ENCODE measurements at places on chromosomes 13 and 19.

DNA sequence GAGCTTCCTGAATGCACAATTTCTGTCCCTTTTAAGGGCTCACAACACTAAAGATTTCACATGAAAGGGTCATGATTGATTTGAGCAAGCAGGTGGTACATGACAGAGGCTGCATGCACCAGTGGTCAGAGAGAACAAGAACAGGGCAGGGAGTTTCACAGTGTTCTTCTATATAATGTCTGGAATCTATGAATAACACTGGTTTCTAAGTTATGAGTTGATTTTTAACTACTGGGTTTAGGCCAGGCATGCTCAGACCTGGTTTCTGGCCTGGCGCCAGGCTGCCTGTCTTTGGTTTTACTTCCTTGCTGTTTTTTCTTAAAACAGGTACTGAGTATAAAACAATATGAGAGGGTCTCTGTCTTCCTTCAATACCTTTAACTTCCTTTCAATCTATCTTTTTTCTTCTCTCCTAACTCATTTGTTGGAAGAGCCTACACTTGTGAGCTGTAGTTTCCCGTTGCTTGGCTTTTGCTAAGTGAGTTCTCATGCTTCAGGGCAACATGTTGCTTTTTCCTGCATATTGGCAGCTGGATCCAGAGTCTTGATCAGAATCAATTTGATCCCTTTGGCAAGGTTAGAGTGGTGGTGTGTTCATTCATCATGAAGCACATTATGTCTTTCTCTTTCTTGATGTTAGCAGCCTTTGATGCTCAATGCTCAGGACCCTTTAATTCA is 38.5 kb upstream of the FGF14 start:
- DNase-seq = no peak

GRCh38 chr13:38796890-38797289 is 110.0 kb downstream of the FREM2 start:
- DNase-seq = no peak

GRCh38 chr13:49347650-49348385 is 96.0 kb downstream of the CAB39L start:
- no peak for DNase-seq

- DNase-seq = no peak
These were observed 9.8 kb upstream of the MCF2L start for GRCh38 chr13:112959206-112959605.

DNA sequence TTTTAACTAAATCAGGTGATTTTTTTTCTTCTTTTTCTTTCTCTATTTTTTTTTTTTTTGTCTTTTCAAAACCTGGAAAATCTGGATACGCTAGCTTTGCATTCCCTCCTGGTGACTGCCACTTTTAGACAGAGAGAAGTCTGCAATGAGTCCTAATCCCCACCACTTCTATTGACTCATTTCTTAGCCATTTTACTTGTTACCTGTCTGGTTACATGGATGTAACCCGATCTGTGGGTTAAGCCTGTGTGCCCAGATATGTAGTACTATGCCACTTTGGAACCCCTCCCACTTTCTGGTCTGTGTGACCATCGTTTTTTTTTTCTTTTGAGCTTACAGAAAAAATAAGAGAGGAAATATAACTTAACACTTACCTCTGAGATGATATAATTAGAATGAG is 817.8 kb upstream of the PCDH9 start:
- no peak for DNase-seq

DNA sequence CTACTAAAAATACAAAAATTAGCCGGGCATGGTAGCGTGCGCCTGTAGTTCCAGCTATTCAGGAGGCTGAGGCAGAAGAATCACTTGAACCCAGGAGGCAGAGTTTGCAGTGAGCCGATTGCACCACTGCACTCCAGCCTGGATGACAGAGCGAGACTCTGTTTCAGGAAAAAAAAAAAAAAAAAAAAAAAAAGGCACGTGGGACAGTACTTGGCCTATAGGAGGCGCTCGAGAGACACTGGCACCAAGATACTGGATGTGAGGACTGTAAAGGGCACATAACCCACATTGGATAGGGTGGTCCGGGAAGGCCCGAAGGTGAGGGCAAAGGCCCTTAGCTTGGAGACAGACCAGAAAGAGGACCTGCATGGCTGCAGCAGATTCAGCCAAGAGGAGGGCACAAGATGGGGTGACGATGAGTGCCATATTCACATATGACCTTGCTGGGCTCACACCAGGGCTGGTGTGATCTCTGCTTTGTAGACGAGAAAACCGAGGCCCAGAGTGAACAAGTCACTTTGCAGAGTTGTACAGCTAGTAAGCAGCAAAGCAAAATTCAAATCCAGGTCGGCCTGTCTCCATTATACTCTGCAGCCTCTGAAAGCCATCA is 89.4 kb downstream of the DPF1 start:
- peak; percentile 65 for DNase-seq

DNA sequence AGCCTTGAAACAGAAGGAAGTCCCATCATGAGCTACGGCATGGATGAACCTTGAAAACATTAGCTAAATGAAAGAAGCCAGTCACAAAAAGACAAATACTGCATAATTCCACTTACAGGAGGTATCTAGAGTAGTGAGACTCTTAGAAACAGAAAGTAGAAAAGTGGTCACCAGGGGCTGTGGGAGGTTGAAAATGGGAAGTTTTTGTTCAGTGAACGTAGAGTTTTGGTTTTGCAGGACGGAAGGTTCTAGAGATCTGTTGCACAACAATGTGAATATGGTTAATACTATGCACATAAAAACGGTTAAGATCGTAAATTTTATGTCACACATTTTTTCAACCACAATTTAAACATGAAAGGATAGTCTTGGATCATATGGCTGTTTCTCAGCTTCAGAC is 11.9 kb upstream of the SLC10A2 start:
- no peak for DNase-seq

DNA sequence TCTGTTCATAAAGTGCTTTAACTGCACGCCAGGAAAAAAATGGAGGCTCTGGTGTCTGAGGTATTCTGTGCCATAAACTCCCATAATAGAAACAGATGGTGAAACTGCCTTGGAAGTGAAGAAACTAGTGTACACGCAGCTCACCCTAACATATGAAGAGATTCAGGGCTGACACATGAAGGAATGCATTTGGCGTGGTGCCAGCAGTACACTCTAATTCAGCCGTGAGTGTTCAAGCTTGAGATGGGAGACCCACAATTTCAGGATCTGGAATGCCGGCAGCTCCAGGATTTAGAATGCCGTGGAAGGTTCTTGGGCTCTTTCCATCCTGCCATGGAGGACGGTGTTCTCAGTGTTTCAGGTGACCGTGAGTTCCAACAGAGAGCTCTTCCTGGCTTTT is 478.4 kb downstream of the TSHZ3 start:
- DNase-seq = peak; percentile 18

DNA sequence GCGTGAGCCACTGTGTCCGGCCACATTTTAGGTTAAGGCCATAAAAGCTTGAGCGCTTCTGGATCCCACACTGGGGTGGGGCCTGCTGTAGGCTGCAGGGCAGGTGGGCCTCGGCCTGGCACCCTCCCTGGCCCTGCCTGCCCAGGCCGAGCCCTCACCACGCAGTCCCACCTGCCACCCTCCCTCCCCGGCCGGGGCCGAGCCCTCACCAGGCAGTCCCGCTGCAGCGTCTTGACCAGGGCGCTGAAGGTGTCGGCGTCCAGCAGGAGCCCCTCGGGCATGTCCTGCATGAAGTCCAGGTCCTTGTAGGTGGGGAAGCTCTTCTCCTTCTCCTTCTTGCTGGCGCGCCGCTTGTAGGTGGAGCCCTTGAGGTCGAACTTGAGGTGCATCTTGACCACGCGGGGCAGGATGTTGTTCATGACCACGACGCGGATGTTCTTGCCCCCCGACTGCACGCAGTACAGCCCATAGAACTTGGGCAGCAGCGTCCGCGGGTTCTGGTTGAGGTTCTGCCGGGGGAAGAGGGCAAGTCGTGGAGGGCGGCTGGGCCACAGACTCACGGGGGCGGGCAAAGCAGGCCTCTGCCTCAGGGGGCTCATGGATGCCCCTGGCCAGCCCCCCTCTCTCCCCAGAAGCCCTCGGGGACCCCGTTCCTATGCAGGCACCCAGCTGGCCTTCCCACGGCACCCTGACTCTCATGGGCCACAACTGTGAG is 26.6 kb upstream of the CACTIN start:
- DNase-seq = no peak

DNA sequence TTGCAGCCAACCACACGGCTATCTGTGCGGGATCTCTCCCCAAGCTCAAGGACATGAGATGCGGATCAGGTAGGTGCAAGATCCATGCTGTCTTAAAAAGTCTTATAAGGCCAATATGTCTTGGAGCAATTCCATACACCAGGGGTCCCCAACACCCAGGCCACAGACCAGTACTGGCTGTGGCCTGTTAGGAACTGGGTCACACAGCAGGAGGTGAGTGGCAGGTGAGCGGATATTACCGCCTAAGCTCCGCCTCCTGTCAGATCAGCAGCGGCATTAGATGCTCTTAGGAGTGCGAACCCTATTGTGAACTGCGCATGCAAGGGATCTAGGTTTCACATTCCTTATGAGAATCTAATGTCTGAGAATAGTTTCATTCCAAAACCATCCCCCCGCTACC is 68.8 kb upstream of the ZNF599 start:
- no peak for DNase-seq

DNA sequence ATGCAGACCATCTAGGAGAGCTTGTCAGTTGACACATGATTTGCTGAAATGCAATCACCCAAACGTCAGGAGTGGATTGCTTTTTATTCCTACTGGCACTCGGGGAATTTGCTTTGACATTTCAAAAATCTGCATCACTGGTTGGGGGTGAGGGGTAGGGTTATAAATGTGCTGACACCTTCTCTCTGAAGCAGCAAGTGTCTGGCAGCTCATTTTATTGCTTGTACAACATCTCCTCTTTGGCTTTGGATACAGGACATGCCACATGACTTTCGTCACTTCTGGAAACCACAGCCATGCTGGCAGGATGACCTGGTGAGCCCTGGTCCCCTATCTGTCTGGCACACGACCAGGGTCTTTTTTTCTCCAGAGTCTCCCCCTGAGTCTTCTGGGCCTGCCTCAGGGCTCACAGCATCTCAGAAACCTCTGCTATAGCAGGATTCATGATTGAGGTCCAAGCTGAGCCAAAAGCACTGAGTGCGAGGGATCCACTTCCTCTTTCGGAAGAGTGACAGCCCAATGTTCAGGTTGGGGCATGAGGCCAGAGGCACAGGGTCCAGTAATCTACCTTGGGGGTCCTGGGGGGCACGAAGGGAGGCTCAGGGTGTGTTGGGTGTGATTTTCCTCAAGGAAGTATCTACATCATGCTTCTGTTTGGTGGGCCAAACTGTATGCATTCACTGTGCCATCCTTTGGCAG is 60.1 kb downstream of the HSPH1 start:
- DNase-seq = peak; percentile 27

DNA sequence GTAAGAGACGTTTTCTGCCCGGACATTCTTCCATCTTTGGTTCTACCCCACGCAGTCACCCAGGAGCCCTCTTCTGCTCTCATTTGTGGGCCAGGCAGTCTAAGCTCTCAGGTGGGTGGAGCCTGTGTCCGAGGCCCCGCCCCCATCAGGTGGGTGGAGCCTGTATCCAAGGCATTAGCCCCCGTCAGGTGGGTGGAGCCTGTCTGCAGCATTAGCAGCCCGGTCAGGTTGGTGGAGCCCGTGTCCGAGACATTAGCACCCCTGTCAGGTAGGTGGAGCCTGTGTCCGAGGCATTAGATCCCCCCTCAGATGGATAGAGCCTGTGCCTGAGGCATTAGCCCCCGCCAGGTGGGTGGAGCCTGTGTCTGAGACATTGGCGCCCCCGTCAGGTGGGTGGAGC is 45.5 kb upstream of the C13orf46 start:
- DNase-seq = peak; percentile 44

Data from GM23248 (cell line).